ENCODE measurements at places on chromosomes 16 and 17.

DNA sequence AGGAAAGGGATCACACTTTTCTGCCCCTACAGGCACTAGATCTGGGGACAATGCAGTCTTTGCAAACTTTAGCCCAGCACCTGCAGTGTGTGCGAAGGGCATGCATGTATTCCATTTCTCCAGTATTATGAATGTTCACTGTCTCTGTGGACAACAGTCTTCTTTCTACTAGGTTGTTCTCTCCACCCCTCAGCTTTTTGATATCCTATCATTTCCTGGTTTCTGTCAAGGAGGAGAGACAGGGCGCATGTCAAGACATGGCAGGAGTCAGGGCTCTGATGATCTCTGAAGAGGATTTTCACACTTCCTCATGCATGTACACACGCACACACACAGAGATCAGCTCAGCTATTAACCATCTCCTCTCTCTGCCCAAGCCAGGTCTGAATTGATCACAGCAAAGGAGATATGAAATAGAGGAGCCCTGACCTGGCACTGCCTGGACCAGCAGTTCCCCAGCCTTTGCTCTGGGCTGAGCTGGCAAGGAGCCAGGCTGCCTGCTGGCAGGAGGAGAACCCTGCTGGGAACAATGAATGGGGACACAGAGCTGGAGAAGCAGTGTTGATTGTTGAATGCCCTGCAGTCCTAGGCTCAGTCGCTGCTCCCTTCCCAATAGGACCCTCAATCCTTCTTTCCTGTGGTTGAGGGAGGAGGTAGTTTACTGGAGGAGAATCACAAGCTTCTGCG is 2.6 kb downstream of the GPR179 start:
- DNase-seq, result no peak

DNA sequence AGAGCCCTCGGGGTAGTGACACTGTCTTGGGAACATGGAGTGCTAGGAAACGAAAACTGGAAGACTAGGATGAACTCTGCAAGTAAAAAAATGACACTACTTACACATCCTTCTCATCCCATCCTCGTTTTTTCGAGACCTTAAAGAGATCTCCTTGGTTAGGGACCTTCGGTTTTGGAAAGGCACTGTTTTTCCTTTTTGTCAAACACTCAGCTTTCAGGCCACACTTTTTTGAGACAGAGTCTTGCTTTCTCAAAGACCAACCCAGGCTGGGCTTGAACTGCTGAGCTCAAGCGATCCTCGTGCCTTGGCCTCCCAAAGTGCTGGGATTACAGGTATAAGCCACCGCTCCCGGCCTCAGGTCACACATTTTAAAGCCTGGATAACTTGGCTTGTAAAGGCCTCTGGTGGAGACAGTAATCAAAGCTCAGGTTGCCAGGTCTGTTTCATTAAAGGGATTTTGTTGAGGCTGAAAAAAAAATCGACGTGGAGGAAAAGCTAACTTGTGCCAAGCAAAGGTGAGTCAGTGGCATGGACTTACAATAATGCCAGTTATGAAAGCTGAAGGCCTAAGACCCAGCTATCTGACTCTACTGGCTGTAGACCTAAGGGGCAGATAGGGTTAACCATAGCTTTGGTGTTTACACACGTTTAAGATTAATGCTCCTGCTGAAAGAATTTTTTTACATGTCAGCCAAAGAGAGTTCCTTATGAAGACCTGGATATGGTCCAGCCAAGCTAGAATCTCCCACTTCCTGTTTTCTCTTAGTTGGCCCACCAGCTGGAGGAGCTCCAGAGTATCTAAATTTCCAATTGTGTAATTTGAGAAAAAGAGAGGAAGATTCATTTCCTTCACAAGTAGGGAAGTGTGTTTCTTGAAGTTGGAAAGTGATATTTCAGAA is 823 bp downstream of the NBR1 start:
- no peak for DNase-seq

DNA sequence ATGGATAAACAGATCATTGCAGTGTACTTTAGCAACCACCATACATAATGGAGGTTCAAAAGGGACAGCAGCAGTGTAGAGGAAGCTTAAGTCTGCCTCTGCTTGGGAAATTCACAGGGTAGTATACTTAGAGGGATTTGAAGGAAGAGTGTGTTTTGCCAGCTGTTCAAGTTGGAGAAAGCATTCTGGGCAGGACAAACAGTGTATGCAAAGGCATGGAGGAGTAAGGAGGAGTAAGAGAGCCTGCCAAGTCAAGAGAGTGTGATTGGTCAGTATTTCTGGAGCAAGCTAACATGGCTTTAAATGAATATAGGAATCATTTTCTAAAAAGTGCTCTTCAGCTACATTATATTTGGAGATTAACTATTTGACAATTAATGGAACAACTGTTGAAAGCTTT is 22.9 kb upstream of the PHAF1 start:
- DNase-seq, result no peak

DNA sequence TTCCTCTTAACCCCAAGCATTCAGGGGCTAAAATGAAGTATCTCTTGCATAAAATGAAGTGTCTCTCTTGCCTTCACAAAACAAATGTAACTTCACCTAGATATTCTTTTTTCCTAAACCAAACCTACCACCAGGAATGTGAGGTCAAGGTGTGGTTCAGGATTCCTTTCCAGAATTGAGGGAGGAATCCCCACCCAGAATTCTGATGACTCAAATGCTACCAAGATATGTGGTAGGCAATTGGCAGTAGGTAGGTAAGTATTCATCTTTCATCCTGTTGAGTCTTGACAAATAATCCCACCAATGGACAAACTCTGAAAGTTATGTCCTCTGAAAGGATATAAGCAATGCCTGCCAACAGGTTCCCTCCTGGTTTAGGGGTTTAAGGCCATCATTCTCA is 26.2 kb downstream of the TRIM16 start:
- DNase-seq, result no peak

GRCh38 chr16:53881371-53881770 is 177.4 kb downstream of the FTO start:
- no peak for DNase-seq

GRCh38 chr17:57839571-57839923 is 10.3 kb downstream of the MRPS23 start:
- DNase-seq, result no peak

GRCh38 chr17:79747508-79748294 is 17.0 kb downstream of the ENPP7 start:
- no peak for DNase-seq

- DNase-seq, result no peak
These were observed 21.9 kb upstream of the NXPH3 start for GRCh38 chr17:49553676-49554335.

GRCh38 chr17:4199818-4200402 is 56.9 kb downstream of the CYB5D2 start:
- DNase-seq, result no peak

DNA sequence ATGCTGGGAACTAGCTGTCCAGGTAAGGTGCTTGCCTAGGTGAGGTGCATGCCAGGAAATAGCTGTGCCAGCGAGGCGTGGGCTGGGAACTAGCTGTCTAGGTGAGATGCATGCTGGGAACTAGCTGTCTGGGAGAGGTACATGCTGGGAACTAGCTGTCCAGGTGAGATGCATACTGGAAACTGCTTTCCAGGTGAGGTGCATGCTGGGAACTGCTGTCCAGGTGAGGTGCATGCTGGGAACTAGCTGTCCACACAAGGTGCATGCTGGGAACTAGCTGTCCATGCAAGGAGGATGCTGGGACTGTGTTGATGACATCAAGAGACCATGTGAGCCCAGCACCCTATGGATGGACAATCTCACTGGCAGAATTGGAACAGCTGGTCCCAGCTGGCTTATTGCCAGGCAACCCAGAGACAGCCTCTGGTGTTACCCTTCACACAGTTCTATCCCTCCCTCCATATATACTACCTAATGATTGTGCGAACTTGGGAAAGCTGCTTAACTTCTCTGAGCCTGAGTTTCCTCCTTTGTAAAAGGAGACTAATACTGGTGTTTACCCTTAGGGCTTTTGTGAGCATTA is 479.9 kb upstream of the RBFOX1 start:
- DNase-seq, result no peak

GRCh38 chr17:17084317-17084835 is 42.1 kb downstream of the MPRIP start:
- no peak for DNase-seq

GRCh38 chr17:63285551-63285950 is 160.6 kb downstream of the CYB561 start:
- DNase-seq, result no peak

DNA sequence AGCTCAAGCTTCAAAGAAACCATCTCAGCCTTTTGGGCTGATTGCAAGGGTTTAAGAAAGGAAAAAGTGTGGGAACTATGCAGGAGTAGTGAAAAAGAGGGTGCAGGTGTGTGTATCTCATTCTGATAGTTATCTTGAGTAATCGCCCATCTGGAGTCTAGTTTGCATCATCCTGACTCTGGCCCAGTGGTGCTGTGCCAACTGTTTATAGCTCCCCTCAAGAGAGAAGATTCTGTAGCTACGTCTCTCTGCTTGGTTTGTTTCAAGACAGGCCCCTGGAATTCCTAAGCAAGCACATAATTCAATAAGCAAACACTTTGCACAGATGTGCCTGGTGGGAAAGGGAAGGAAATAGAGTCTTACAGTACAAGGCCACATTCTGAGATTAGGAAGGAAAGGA is 144.4 kb downstream of the HAPSTR1 start:
- DNase-seq, result no peak

- no peak for DNase-seq
These were observed 534.1 kb downstream of the WWOX start for GRCh38 chr16:78633551-78633950.

GRCh38 chr17:70168977-70169708 is at the start of gene KCNJ2:
TSS of gene KCNJ2 (plus strand) at chr17:70169532. CDS start at chr17:70175040, 5,508 bp downstream.
- peak; percentile 32 for DNase-seq

GRCh38 chr16:89031715-89032659 is 55.0 kb upstream of the CBFA2T3 start:
- DNase-seq, result no peak

DNA sequence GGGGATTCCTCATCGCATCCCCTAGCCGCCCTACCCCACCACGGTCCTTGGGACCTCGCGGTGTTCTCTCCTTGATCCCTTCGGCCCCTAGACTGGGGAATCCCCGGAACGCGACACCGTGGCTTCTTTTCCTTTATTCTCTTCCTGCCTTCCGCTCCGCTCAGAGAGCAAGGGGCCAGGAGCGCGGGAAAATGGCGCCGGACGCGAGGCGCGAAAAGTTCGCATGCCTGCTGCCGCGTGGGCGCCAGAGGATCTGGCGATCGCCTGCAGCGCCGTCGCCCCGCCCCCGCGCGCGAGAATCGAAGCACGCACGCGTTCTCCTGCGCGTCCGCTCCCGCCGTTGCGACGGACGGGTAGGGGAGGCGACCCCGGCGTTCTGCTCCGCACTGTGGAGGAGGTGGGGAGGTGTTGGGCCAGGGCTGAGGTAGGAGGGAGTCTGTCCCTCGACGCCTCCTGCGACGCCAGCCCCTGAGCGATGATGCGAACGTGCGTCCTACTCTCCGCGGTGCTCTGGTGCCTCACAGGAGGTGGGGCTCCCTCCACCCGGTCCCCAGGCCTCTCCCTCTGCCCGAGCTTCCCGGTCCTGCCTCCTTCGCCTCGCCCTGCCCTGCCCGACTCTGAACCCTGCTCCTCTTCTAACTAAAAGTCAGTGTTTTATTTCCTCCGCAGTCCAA is at the start of gene ZPBP2:
Gene ZPBP2 (plus strand): TSS at position 323 of the 674 bp plus-strand sequence. CDS start 153 bp downstream, at position 476.
- no peak for DNase-seq

GRCh38 chr16:64412578-64413280 is 709.1 kb downstream of the CDH11 start:
- DNase-seq, result no peak

GRCh38 chr17:4599505-4600281 is 15.4 kb downstream of the SMTNL2 start:
- no peak for DNase-seq

- no peak for DNase-seq
These were observed 103.3 kb downstream of the METRNL start for GRCh38 chr17:83182620-83183101.

DNA sequence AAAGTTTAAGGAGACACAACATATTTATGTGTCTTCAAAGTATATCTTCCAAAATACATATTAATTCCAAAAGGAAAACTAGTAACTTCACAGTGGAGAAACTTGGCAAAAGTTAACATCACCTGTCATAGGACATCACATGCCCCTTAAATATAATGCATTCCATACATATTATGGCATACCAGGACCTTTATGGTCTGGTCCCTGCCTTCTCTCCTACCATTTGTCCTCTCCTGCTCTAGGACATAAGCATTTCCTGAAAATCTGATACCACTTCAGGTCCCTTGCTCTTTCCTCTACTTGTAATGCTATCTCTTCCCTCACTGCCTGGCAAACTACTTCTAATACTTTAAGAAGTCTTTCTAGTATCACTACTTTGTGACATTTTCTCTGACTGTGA is 168.1 kb upstream of the RBL2 start:
- no peak for DNase-seq

DNA sequence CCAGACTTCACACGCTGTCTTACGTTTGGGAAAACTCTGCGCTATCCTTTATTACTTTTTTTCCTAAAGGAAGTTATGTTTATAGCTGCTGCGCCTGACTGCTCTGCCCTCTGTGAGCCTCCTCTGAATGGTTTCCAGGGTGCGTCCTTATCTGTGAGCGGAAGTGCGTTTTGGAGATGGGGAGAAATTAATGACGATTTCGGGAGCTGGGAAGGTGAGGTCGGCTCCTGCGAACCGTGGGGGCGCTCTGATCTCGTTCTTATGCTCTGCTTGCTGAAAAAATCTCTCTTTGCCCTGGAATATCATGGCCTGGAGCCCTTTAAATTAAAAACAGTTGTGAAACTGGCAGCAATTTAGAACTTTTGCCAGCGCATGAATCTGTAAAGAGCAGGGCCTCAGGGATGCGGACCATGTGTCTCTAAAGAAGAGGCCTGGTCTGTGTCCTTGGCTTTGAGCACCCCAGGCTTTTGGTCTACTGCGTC is 135.7 kb upstream of the ZFHX3 start:
- DNase-seq, result no peak

- DNase-seq, result peak; percentile 83
These were observed at the start of gene KDM6B for GRCh38 chr17:7833795-7834541. TSS of gene KDM6B (plus strand) at chr17:7834217. CDS start at chr17:7845555, 11,338 bp downstream.

DNA sequence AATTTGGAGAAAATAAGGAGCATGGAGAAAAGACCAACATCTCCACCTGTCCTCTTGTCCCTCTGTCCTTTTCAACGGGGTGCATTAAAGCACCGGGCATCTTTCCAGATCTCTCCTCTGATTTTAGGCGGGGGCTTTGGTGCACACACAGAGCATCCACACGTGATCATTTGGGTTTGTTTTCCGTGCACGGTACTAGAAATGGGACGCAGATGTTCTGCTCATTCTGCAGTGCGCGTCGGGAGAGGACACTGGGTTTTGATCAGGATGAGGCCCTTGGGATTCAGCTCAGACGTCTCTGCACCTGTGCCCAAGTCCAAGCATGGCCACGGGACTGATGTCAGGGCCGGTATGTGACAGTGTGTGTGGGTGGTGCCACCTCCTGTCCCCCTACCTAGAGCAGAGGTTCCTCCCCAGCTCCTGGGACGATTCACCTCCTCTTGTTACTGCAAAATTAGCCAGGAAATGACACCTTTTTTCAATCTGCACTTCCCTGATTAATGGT is 31.9 kb downstream of the PDIA2 start:
- DNase-seq, result no peak

DNA sequence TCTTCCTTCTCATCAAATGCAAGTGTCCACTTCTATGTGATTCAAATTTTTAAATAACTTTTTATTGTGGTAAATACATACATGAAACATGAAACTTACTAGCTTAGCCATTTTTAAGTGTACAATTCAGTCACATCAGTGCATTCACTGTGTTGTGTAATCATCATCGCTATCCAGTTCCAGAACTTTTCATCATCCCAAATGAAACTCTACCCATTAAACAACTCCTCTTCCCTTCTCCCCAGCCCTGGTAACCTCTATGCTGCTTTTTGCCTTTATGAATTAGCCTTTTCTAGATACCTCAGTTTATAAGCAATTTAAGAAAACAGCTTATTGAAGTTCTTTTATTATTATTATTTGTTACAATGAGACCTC is 41.1 kb upstream of the IL34 start:
- DNase-seq, result no peak

All from omental fat pad (tissue), 4 donors.